ENCODE measurements at places on chromosomes 5 and 9.

GRCh38 chr5:179906795-179907555 is 722 bp downstream of the TBC1D9B start:
- no peak for DNase-seq

GRCh38 chr9:512555-513272 is 298.0 kb downstream of the DOCK8 start:
- no peak for DNase-seq

GRCh38 chr5:37208883-37209797 is 40.0 kb downstream of the CPLANE1 start:
- no peak for DNase-seq

DNA sequence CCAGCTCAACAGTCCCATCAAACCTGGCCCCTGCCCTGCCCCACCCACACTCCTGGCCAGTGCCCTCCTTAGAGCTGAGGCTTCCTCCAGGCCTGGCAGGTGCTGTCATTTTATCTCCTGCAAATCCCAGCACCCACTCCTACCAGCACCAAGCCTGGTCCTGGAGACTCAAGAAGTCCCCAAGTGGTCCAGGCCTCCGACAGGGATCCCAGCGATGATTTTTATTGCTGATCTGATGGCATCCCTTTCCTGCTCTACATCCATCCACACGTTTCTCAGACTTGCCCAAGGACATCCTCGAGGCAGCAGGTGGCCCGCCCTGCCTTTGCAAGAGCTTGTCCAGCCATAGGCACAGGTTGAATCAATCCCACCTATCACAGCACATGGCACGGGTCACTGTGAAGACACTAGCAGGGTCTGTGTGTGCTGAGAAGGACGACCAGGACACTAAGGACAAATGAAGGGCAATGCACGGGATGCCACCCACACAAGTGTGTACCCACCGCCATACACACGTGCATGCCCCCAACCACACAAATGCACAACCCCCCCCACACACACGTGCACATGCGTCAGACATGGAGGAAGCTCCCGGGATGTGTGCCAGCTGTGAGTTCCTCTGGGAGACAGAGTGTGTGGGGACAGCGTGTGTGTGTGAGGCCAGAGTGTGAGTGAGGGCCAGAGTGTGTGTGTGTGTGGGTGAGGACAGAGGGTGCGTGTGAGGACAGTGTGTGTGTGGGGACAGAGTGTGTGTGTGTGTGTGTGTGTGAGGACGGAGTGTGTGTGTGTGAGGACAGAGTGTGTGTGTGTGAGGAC is 62.4 kb upstream of the UBAC1 start:
- DNase-seq, result no peak

DNA sequence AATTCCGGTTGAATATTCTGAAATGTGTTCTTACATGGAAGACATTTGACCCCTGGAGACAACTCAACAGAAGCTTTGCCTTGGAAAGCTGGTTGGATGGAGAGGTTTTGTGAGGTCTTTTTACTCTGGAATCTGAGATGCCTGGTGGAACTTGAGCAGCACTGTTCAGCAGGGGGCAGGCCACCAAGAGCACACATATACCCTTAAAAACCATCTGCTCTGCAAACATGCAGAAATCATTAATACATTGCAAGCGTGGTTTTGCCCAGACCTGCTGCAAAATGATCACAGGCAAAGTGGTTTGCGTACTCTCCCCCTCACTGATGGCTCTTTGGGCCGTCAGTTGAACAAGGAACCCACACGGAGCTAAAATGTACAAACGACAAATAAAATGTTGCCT is 32.8 kb upstream of the DAP start:
- no peak for DNase-seq

DNA sequence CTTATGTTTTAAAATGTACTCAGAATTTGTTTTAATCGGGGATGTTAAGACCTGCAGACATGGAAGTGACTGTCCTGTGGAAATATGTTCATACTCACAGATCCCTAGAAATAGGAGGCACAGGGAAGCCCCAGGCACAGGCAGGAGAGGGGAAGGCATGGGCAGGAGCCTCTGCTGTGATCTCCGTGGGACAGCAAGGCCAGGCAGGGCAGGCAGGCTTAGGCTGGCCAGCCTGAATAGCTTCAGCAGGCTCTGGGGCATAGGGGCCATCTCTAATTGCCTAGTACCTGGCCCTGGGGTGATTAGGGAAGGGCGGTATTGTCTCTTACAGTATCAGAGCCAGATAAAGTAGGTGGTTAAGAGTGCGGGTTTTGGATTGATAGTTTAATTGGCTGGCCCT is 59.8 kb upstream of the PLEKHG4B start:
- no peak for DNase-seq

DNA sequence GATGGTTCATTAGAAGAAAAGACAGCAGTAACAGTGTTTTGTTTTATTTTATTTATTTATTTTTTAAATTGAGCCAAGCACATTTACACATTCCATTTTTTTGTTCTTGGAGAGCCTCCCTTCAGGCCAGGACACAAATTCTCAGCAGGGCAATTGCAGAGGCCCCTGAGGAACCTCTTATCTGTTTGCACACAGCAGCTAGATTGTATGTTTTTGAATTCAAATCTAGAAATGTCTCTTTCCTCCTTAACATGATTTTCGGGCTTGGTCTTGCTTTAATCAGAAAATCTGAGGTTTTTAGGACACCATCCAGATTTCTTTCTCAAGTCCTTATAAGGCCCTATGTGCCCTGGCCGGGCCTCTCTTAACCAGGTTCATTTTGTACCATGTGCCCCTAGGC is 76.0 kb downstream of the PRR16 start:
- no peak for DNase-seq

- no peak for DNase-seq
Observed at GRCh38 chr5:53199882-53200281, 90.3 kb upstream of the MOCS2 start.

- no peak for DNase-seq
Observed at GRCh38 chr5:157710882-157711281, 20.3 kb upstream of the THG1L start.

GRCh38 chr5:90548069-90548593 is 10.5 kb upstream of the ADGRV1 start:
- DNase-seq, result no peak

DNA sequence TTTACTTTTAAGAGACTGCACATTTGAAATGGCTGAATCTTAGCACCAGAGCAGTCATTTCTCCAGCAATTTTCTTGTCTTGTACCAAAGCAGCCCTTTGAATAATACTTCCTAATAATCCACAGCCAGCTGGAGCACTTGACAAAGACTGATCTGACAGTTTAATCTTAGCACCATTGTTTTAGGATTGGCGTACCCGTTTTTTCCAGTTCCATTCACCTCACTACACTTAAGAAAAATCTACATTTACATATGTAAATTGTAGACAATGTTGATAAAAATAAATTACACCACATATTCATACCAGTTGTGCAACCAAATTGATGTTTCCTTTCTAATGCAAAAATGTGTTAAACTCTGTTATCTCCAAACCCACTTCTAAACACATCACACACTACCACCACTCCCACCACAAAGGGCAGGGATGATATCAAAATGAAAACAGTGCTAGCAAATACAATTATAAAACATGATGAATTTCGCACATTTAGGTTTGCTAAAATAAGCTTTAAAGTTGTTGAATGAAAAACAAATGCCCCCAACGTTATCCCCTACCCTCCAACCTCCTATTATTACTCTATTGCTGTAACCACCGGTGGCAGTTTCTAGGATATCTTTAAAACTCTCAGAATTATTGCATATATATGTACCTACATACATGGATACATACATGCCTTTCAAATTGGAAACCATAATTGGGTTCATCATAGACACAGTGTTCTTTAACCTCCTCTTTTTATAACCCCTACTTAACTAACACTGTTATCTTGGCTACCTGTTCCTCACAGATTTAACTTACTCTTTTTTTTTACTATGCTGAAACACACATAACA is 21.5 kb downstream of the SERINC5 start:
- DNase-seq, result no peak
